H1 (cell line): ENCODE measurements at places on chromosomes 1 and 21. TPM values are rescaled to one million over a fixed set of nuclear protein-coding genes. Genes with fewer than 3 reads are reported as not detected.

- H3K36me3 ChIP-seq: peaks cover 23% of the 10 kb centered on the region
- no peak for DNase-seq
- peak overlapping the region; percentile 88; the same call in 1 of the 2 replicates for H3K4me3 ChIP-seq
Measured at GRCh38 chr1:151539321-151540020, 638 bp upstream of the TUFT1 start.

DNA sequence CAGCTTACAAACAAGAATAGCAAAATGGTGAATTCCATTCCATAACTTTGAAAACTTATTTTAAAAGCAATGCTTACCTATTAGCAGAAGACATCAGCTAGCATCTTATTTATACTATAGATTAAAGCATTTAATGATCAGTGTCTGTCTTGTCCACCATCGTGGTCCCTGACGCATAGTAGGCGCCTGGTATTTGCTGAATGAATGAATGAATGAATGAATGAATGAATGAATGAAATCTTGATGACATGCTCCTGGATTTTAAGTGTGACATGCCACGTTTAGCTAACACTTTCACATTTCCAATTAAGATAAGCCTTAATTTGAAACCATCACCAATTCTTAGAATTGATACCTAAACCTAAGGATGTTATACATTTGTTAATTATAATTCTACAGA lies 39.9 kb downstream of the COP1 start:
- DNase-seq: no peak
- no peak overlapping the region for H3K27ac ChIP-seq
- no peaks in the 10 kb centered on the region for H3K36me3 ChIP-seq
- H3K27me3 ChIP-seq: no peaks in the 10 kb centered on the region
- H3K4me1 ChIP-seq: no peaks in the 10 kb centered on the region
- H3K4me3 ChIP-seq: no peak overlapping the region

GRCh38 chr1:241997401-241997998 lies 1.4 kb downstream of the MAP1LC3C start:
- H3K27ac ChIP-seq: no peak overlapping the region
- H3K27me3 ChIP-seq: no peaks in the 10 kb centered on the region
- no peaks in the 10 kb centered on the region for H3K36me3 ChIP-seq
- DNase-seq: no peak
- H3K4me1 ChIP-seq: peaks cover 4% of the 10 kb centered on the region; the same call in 1 of the 2 replicates

DNA sequence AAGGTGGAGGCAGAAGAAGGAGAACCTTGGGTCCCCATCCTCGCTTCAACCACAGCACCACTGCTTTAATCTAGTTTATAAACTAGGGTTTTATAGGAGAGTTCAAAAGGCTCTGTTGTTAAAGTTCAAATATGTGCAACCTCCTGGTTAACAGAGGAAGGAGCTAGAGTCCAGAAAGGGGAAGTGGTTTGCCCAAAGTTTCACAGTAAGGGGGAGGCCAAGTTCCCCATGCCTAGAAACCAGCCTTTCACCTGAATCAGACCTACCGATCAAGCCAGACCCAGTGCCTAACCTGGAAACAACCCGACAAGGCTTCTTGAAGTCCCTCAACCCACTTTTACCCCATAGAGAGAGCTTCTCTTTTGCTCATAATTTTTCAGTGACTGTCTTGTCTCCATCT lies 106.5 kb downstream of the PLPP3 start:
- H3K4me3 ChIP-seq: no peak overlapping the region
- no peaks in the 10 kb centered on the region for H3K4me1 ChIP-seq
- no peak for DNase-seq
- H3K27me3 ChIP-seq: no peaks in the 10 kb centered on the region

- no peak for DNase-seq
- H3K4me3 ChIP-seq: no peak within 1 kb of the TSS
- H3K27me3 ChIP-seq: no peaks in the 10 kb centered on the region; the same call in 1 of the 2 replicates
- H3K36me3 ChIP-seq: no peaks in the 10 kb centered on the region
Measured at GRCh38 chr1:46174448-46175231, at the start of gene TSPAN1. Gene TSPAN1 (plus strand): TSS chr1:46175087. CDS start chr1:46181108, 6,021 bp downstream.

- peaks cover 40% of the 10 kb centered on the region for H3K4me1 ChIP-seq
- no peak overlapping the region for H3K4me3 ChIP-seq
- H3K27ac ChIP-seq: no peak overlapping the region
- no peak for DNase-seq
- H3K36me3 ChIP-seq: no peaks in the 10 kb centered on the region
- no peaks in the 10 kb centered on the region for H3K27me3 ChIP-seq
Measured at GRCh38 chr1:201683397-201683796, 144.5 kb downstream of the NAV1 start.

- no peak overlapping the region for H3K27ac ChIP-seq
- no peak overlapping the region for H3K4me3 ChIP-seq
- no peak for DNase-seq
- H3K4me1 ChIP-seq: no peaks in the 10 kb centered on the region
- no peaks in the 10 kb centered on the region for H3K36me3 ChIP-seq
Measured at GRCh38 chr1:29958271-29958670, 721.9 kb downstream of the PTPRU start.

GRCh38 chr1:238489006-238489405 lies 598.3 kb upstream of the ZP4 start:
- DNase-seq: no peak
- no peaks in the 10 kb centered on the region; the same call in 1 of the 2 replicates for H3K4me1 ChIP-seq
- H3K36me3 ChIP-seq: no peaks in the 10 kb centered on the region
- no peaks in the 10 kb centered on the region for H3K27me3 ChIP-seq

- H3K4me1 ChIP-seq: no peaks in the 10 kb centered on the region
- no peak overlapping the region for H3K4me3 ChIP-seq
- H3K27me3 ChIP-seq: peaks cover 9% of the 10 kb centered on the region; the same call in 1 of the 2 replicates
- H3K36me3 ChIP-seq: no peaks in the 10 kb centered on the region
- no peak for DNase-seq
Measured at GRCh38 chr1:240086726-240087125, 5.0 kb upstream of the FMN2 start.

- no peaks in the 10 kb centered on the region for H3K27me3 ChIP-seq
- no peaks in the 10 kb centered on the region for H3K36me3 ChIP-seq
- no peak overlapping the region for H3K27ac ChIP-seq
- H3K4me3 ChIP-seq: no peak overlapping the region
Measured at GRCh38 chr1:245419461-245419978, 264.7 kb downstream of the KIF26B start.

DNA sequence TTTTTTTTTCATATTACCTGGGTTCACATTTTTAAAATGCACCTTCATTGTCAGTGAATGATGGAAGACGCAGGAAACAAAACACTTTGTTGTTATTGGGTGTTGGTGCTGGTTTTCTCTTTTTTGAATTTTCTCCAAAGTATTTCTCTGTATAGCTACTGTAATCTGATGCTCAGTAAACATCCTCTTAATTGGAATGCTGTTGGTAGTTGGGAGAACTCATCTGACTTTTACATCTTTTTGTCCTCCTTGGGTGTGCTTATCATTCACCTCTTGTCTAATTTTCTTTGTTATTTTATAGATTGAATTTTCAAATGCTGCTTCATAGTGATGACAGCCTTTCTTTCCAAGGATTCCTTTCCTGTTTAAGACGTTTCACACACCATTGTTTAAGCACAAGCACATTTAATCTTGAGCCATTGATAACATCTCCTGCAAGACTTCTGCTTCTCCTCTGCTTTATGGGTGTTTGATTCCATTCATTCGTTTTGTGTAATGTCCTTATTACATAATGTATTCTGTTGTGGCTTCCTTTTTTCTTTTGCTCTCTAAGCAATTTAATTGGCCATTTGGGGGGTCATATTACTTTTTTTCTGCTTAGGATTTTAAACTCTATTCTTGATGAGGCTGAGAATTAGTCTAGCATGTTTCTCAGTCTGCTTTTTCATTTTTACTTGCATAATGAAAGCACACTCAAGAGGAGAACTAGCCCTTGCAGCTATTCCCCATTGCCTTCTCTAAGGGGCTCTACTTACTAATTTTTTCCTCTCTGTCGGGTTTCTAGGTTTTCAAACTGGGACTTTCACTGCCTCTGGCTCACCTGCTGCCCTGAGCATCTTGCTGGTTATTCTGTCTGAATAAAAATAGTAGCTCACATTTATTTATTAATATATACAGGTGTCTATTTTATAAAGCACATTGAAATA lies 42.0 kb upstream of the CD34 start:
- H3K4me3 ChIP-seq: no peak overlapping the region
- H3K27me3 ChIP-seq: peaks cover 1% of the 10 kb centered on the region
- H3K36me3 ChIP-seq: no peaks in the 10 kb centered on the region
- H3K27ac ChIP-seq: no peak overlapping the region
- no peaks in the 10 kb centered on the region for H3K4me1 ChIP-seq

- no peak overlapping the region for H3K27ac ChIP-seq
- no peaks in the 10 kb centered on the region for H3K27me3 ChIP-seq
- no peak for DNase-seq
- H3K4me3 ChIP-seq: no peak overlapping the region
- H3K36me3 ChIP-seq: no peaks in the 10 kb centered on the region
Measured at GRCh38 chr21:28337315-28337714, 655.4 kb downstream of the LTN1 start.

DNA sequence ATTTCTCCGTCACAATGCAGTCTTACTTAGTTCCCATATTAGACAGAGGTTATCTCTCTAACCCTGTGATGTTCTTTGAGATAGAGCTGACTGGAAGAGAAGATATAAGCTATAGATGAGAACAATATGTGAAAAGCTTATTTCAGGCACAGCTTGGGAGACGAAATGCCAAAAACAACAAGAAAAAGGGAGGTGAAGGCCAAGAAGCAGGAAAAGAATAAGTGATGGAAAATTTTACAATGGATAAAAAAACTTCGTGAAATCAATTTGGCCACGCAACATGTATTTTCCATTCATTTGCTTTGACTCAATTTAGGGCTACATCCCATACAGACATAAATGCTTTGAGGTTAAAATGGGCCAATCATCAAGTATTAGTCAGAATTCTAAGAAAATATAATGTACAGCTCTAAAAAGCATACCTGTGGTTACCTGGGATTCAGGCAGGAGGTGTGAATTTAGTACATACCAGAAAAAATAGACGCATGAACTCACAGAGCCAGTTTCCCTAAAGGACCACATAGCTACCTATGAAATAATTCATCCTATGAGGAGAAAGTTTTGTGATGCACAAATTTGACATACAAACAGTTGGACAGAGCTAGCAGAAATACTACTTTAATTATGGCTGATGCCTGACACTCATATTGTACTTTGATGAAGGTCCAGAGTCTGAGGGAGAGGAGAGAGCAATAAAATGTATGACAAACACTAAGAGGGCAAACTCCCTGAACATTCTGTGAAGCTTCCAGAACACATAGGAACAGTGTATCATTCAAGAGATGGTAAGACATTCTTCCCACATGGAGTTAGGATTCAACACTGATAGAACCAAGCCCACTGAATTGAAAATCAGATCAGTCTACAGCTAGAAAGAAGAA lies 12.1 kb downstream of the RGS1 start:
- H3K27ac ChIP-seq: no peak overlapping the region
- DNase-seq: no peak
- H3K27me3 ChIP-seq: no peaks in the 10 kb centered on the region
- H3K4me1 ChIP-seq: no peaks in the 10 kb centered on the region
- H3K36me3 ChIP-seq: no peaks in the 10 kb centered on the region

DNA sequence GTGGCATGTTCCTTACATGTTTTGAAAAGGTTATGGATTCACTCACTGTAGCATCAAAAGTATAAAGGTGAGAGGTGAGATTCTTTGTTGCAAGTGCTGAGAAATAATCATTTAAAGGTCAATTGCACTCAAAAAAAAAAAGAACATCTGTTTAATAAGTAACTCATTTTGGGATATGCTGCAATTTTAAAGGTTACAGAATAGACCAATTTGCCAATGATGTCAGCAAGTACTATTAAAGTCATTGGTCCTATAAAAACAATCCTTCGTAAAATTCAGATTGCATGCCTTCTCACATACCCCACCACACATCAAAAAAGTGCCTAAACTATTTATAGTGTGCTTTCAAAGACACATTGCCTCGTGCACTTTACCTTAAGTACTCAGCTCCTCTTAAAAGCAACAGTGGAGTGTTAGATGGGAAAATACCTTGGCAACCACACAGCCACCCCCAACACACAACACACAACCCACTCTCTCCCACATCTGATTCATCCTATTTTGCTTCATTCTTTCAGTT lies 218.2 kb upstream of the ADGRL2 start:
- no peaks in the 10 kb centered on the region for H3K27me3 ChIP-seq
- no peak overlapping the region for H3K4me3 ChIP-seq
- 0 out of 2 replicates have a peak, but pooled peaks cover 2% of the 10 kb centered on the region for H3K4me1 ChIP-seq
- no peaks in the 10 kb centered on the region for H3K36me3 ChIP-seq
- DNase-seq: no peak
- H3K27ac ChIP-seq: no peak overlapping the region

DNA sequence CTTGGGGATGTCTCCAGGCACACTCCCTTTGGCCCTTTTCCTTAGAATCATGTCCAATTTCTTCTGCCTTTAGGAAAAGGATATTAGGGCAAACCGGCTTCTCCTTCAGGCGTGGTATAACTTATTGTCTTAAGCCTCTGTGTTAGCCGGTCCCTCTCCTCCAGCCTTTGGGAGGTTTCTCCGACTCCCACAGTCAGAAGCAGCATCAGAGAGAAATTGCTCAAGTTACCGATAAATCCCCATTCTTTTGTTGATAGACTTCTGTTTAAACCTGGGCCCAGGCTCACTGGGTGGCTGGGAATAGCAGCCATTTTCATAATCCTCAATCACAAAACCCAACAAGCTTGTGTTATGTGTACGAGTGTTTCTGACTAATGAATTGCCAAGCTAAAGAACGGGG lies 85.4 kb upstream of the KAZN start:
- no peak for DNase-seq
- peaks cover 10% of the 10 kb centered on the region for H3K4me1 ChIP-seq

DNA sequence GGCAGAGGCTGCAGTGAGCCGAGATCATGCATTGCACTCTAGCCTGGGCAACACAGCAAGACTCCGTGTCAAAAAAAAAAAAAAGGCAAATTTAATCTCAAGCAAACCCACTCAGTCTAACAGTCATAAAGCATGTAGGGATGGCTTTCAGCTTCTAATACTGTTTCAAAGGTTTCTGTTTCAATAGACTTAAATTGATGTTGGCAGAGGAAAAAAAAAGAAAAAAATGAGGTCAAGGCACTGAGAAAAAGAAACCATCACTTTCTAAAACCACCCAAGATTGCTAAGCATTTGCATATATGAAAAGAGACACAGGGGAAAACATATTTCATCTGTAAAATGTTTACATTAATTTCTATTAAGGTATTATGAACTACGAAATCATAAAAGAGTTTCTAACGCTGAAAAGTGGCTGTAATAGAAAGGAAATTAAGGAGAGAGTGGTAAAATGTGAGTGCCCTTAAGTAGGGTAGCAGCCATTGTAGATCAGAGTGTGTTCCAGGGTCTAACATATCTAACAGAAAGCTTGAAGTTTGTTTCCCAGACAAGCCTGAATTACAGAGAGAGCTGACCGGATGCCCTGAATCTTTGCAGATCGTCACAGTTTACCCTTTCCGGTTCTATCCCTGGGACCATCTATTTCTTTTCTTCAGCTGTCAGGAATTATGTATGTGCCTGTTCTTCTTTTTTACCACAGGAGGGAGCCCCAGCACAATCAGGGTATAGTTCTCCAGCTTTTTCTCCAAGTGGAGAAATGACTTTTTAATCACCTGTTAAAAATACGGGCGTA lies 70.0 kb downstream of the PLD5 start:
- peaks cover 3% of the 10 kb centered on the region; the same call in 1 of the 2 replicates for H3K4me1 ChIP-seq
- no peak overlapping the region for H3K4me3 ChIP-seq

- no peaks in the 10 kb centered on the region for H3K4me1 ChIP-seq
- no peak overlapping the region for H3K4me3 ChIP-seq
- H3K27me3 ChIP-seq: no peaks in the 10 kb centered on the region
- no peaks in the 10 kb centered on the region for H3K36me3 ChIP-seq
Measured at GRCh38 chr1:65924471-65924870, 131.8 kb downstream of the PDE4B start.

AADACL4 gene
- total RNA-seq: 0.40 TPM in 1 of 2 replicates, not detected in the other

PRR9 gene
- total RNA-seq: not detected in 2 replicates

KIF26B gene
- 0.19 and 0.28 TPM in 2 replicates for total RNA-seq

CD1E gene
- not detected in 2 replicates for total RNA-seq

ANXA9 gene
- total RNA-seq: 1.5 and 1.8 TPM in 2 replicates

CCDC27 gene
- not detected in 2 replicates for total RNA-seq

ZBTB8A gene
- total RNA-seq: 8.9 and 10.4 TPM in 2 replicates

CELA2A gene
- total RNA-seq: not detected in 2 replicates

ST6GALNAC3 gene
- 17.2 and 19.0 TPM in 2 replicates for total RNA-seq
